ENCODE measurements at places on chromosomes 3 and 15. TPM values are rescaled to one million over a fixed set of nuclear protein-coding genes. Genes with fewer than 3 reads are reported as not detected.

GRCh38 chr15:75985971-75986370 lies 26.3 kb downstream of the NRG4 start:
- DNase-seq, result no peak
- H3K4me1 ChIP-seq, result no peaks in the 10 kb centered on the region
- no peaks in the 10 kb centered on the region for H3K36me3 ChIP-seq
- H3K4me3 ChIP-seq, result no peak overlapping the region

DNA sequence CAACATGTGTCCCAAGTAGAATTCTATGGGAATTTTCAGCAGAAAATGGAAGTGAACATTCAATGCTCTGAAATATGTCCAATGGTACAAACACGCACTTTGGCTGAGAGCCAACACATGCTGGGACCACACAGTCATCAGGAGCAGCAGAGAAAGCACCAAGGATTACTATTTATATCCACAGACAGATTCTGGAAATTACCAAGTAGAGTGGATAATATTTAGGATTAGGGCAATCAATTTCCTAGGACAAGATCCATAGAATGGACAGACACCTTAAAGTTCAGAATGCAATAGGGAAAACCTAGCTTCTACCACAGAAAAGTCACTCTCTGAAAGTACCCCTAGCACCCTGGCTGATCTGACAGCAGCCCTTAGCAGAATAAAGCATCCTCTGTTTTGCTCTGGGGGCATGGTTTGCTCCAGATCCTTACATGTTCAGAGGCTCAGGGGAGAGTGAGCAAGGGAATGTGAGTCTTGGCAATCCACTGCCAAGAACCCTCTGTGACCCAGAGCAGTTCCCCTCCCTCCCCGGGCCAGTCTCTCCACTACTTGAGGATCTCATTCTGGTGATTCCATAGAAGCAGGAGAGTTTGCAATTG lies 206.0 kb upstream of the WNT5A start:
- H3K36me3 ChIP-seq, result no peaks in the 10 kb centered on the region
- DNase-seq, result no peak
- no peaks in the 10 kb centered on the region for H3K27me3 ChIP-seq
- H3K4me3 ChIP-seq, result no peak overlapping the region
- H3K4me1 ChIP-seq, result no peaks in the 10 kb centered on the region

Gene RTP4
- 3.8 TPM for total RNA-seq

GRCh38 chr3:6540981-6541380 lies 319.9 kb upstream of the GRM7 start:
- DNase-seq, result no peak
- no peak overlapping the region for H3K4me3 ChIP-seq
- H3K36me3 ChIP-seq, result peaks cover 23% of the 10 kb centered on the region
- H3K4me1 ChIP-seq, result no peaks in the 10 kb centered on the region
- H3K27ac ChIP-seq, result no peak overlapping the region
- no peaks in the 10 kb centered on the region for H3K27me3 ChIP-seq

GRCh38 chr3:39216176-39216790 lies 23.9 kb upstream of the XIRP1 start:
- peaks cover 61% of the 10 kb centered on the region for H3K4me1 ChIP-seq
- DNase-seq, result no peak
- no peaks in the 10 kb centered on the region for H3K27me3 ChIP-seq
- H3K4me3 ChIP-seq, result peak overlapping the region; percentile 40
- H3K27ac ChIP-seq, result no peak overlapping the region
- no peaks in the 10 kb centered on the region for H3K36me3 ChIP-seq

GRCh38 chr3:133945381-133946095 lies 49.9 kb upstream of the RAB6B start:
- no peaks in the 10 kb centered on the region for H3K36me3 ChIP-seq
- no peak overlapping the region for H3K27ac ChIP-seq
- DNase-seq, result no peak
- H3K27me3 ChIP-seq, result peaks cover 11% of the 10 kb centered on the region
